ENCODE measurements at places on chromosomes 2 and 18. TPM values are rescaled to one million over a fixed set of nuclear protein-coding genes. Genes with fewer than 3 reads are reported as not detected.

DNA sequence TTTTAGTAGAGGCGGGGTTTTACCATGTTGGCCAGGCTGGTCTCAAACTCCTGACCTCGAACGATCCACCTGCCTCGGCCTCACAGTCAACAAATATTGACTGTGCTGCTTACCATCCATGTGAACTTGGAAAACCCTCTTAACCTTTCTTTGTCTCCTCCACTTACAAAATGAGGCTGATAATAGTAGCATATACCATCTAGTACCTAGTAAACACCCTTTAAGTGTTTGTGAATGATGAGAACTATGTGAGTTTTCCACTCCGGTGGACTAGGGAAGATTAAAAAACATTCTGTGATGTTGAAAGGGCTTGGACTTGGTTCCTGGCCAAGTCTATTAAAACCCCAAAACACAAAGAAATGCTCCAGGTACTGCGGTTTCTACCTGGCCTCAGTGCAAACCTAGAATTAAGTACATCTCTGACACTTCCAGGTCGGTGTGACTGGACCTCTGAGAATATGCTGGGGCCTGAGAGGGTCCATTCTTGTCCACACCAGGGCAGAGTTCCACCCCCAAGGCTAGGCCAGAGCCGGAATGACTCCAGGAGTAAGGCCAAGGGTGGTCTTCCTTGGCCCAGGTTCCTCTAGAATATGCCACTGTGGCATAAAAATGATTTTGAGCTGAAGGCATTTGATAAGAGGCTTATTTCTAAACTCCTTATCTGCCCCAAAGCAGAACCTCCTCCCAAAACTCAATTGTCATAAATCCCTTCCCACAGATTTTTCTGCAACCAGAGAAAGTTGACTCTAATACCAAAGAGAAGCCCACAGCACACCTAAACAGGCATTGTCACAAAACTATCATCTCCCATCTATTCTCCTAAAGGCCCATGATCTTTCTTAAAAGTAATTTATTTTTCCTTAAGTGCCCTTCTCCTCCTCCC is 217.5 kb downstream of the TGIF1 start:
- DNase-seq, result no peak

DNA sequence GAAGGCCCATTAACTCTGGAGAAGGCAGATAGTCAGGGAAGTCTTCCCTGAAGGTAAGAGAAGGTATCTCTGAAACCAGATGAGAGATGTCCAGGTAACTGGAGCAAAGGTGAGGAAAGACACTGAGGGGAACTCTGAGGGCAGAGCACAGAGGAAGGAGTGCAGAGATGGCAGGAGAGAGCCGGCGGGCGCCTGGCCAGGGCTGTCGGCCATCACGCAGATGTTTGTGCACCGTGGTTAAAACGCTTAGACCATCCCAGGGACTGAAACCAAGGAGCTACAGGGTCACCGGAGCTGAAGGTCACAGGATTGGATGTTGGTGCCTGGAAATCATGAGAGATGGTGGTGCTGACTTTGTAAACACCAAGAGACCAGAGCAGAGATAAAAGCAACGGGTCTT is 55.4 kb downstream of the LAMA1 start:
- DNase-seq, result no peak

GRCh38 chr2:29052807-29053206 is 21.5 kb downstream of the PCARE start:
- no peak for DNase-seq

DNA sequence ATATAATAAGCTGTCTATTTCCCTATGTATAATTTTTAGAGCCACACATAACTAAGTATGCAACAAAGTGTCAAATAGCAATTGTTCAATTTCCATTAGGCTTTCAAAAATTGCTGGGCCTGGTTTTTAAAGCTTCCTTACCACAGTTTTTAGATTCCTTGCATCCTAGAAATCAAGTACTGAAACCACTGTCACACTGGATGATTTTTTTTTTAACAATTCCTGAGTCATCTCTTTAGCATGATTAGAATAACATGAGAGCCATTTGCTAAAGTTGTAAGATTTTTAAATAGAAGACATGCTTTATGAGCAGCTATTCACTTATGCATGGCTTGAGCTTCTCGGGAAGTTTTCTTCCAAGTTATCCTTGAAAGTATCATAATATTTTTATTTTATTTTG is 319.5 kb upstream of the NXPH2 start:
- no peak for DNase-seq

- DNase-seq, result no peak
Observed at GRCh38 chr2:236176417-236176816, 8.2 kb upstream of the GBX2 start.

GRCh38 chr2:178574789-178575188 is 94.5 kb downstream of the PLEKHA3 start:
- no peak for DNase-seq

DNA sequence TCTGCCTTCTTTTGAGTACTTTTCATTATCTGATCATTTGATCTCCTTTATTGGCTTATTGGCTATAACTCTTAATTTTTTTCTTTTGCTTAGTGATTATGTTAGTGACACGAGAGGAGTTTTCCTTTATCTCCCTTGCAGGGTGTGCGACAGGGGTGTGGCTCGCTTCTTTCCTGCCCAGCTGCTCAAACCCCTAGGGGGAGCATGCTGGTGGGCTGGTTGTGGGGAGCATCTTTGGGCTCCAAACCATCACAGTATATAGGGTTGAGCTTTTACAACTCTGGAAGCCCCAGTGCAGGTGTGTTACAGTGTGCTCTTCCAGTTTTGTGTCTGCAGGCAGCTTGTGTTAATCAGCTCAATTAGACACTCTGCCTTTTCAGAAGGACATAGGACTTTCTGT is 357.0 kb upstream of the TMEFF2 start:
- DNase-seq, result no peak

Gene XDH
- total RNA-seq, result 0.11 TPM

Gene AQP12B
- not detected for total RNA-seq

Gene AOX1
- total RNA-seq, result 650 TPM

Data from adrenal gland (tissue), 19 donors.